ENCODE measurements at places on chromosomes 2 and 18. TPM values are rescaled to one million over a fixed set of nuclear protein-coding genes. Genes with fewer than 3 reads are reported as not detected.

GRCh38 chr2:143525402-143525860 lies 396.2 kb downstream of the ARHGAP15 start:
- peak; percentile 15 for ATAC-seq

DNA sequence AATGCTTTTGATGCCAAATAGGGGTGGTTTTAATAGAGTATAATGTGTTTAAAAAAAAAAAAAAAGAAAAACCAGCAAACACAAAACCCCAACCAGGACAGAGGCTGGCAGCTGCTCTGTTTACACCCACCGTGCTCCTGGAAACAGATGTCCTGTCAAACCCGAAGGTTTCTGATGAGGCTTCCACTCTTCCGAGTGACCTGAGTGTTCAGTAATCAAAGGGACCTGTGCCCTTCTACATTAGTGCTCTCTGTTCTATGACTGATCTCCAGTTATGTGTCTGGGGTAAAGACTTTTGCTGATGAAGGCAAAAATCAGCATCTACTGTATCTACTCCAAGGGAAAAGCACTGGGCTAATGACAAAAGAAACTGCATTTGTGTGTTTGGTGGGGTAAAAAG lies 3.5 kb upstream of the KLHL29 start:
- no peak for ATAC-seq

The OTOS gene
- total RNA-seq, result not detected

The PROKR1 gene
- total RNA-seq, result 0.24 TPM

GRCh38 chr2:204061241-204061640 lies 124.7 kb downstream of the ICOS start:
- no peak for ATAC-seq

DNA sequence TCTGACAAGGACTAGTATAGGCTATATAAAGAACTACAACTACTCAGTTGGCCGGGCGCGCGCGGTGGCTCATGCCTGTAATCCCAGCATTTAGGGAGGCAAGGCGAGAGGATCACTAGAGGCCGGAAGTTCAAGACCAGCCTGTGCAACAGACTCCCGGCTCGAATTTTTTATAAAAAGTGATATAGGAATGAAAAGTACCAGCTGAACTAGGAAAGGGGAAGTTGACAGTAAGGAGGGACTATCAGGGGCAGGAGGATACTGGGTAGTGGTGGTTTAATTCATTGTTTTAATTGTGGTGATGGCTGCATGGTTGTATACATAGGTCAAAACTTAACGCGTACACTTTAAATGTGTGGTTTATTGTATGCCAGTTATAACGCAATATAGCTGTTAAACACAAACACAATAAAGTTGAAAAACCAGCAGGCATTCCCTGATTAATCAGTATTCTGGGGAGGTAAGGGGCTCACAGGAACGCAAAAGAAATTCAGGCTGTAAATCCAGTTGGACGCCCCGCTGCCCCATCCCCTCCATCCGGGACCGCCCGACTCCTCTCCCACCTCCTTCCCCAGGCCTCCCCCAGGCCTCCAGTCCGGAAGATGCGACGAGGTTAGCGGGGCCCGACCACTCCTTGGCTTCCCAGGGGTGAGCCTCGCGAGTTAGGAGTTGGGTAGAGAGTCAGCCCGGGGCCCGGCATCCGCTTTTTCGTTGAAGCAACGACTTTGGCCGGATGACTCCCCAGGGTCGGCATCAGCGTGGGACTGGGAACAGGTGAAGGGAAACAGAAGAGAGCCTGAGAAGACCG lies 746 bp upstream of the POLR1B start:
- ATAC-seq, result peak; percentile 71

- ATAC-seq, result no peak
Observed at GRCh38 chr2:176709149-176709951, 440.1 kb downstream of the MTX2 start.

- ATAC-seq, result no peak
Observed at GRCh38 chr2:180621941-180622918, 358.2 kb upstream of the UBE2E3 start.

The PRSS56 gene
- total RNA-seq, result 0.08 TPM
